Activated CD4-positive, alpha-beta T cell treated with anti-CD3 and anti-CD28 coated beads, Interleukin-2, amount 50 U/mL, for 48 hours (primary cell): ENCODE measurements at places on chromosomes 7 and 10.

DNA sequence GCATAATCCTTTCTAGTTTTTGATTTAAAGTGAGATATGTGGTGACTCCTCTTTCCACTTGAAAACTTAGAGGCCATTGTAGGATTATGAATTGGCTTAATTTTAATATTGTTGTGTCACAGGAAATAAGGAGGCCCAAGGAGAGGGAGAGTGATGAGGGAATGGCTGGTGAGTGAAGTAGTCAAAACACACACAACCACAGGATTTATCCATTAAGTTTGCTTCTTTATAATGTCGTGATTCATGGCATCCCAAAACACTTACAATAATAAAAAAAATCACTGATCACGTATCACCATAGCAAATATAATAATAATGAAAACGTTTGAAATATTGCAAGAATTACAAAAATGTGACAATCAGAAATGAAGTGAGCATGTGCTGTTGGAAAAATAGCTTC, 1215.5 kb upstream of the LRRTM3 start:
- no peak for DNase-seq

DNA sequence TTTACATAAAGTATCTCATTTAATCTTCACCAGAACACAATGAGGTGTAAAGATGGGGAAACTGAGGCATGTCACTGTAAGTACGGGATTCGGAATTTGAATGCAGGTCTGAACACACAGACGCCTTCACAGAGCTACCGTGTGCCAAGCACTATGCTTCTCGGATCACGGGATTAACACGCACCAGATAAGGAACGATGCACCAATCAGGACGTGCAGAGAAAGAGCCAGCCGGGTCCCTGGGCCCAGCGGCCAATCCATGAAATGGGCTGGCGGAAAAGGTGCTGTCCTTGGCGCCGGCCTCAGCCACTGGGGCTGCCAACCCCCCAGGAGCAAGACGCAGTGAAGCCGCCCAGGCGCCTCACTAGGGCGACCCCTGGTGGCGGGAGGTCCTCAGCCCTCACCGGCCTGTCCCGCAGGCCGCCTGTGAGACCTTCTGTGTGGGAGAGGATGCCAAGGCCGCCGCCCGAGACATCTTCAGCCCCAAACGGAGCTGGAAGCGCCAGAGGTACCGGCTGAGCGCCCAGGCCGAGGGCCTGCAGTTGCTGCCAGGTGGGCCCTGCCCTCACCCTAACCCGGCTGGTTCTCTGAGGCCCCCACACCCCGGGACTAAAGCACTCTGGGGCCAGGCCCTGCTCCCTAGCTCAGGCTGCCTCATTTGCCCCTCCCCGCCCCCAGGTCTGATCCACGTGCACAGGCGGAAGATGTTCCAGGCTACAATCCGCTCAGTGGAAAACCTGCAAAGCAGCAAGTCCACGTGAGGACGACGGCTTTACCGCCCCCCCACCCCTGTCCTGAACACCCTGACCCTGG, 15.6 kb downstream of the ATG9B start:
- DNase-seq: peak; percentile 86

DNA sequence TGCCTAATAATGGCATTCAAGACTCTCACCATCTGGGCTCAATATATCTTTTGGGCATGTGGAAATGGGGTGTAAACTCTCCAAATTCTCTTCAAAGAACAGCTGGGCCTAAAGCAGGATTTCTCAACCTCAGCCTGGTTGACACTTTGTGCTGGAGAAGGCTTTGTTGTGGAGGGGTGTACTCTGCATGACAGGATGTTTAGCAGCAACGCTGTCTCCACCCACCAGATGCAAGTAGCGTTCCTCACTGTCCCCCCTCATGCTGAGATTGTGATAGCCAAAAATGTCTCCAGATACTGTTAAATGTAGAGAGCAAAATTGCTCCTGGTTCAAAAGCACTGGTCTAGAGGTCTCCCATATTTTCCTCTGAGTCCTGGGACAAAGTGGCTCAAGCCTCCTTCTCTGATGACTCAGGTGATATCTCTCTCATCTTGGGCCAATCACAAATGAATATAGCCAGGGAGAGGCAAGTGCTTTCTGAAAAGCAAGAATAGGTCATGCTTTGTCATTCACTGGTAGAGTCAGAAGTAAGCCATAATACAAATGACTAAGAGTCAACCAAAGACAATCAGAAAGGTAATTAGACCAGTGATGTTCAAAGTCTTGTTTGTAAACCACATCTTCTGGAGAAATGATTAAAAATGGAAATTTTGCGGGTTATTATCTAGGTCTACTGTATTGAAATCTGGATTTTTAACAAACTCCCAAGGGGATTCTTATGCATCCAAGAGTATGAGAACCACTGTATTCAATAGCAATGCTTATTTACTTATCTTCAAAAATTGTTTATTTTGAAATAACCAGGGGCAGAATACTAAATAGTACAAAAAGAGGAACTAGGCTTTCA, 330.8 kb downstream of the PTEN start:
- DNase-seq: peak; percentile 8

GRCh38 chr7:94580601-94581000, 71.0 kb downstream of the CASD1 start:
- no peak for DNase-seq

DNA sequence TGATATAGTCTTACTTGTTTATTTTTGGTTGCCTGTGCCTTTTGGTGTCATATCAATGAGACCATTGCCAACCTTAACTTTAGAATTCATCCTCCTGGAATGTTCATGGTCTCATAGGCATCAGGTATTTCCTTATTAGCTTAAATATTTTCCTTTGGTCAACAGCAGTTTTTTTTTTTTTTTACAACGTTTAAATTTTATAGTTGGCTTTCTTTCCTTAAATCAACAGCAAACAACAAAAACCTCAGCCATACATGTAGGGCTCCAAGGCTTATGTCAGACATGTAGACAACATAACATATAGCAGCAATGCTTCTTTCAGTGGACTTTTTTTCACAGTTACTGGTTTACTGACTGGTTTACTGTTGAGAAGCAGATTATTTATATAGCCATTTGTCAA, 22.7 kb downstream of the ENTPD7 start:
- no peak for DNase-seq

- no peak for DNase-seq
Measured at GRCh38 chr7:25861601-25862260, 290.3 kb upstream of the NFE2L3 start.

GRCh38 chr7:29281782-29282541, 87.4 kb downstream of the CHN2 start:
- no peak for DNase-seq

- no peak for DNase-seq
Measured at GRCh38 chr7:29126804-29127203, 19.5 kb downstream of the CPVL start.

- no peak for DNase-seq
Measured at GRCh38 chr7:79590391-79590790, 136.9 kb upstream of the MAGI2 start.

DNA sequence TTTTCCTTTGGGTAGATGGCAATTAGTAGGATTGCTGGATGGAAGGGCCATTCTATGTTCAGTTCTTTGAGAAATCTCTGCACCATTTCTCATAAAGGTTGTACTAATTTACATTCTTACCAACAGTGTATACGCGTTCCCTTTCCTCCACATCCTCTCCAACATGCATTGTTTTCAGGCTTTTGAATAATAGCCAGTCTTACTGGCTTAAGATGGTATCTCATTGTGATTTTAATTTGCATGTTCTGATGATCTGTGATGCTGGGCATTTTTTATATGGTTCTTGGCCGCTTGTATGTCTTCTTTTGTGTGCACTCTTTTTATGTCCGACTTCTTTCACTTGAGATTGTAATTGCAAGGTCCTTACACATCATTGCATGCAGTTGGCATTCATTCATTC, 11.7 kb downstream of the CLIP2 start:
- no peak for DNase-seq

DNA sequence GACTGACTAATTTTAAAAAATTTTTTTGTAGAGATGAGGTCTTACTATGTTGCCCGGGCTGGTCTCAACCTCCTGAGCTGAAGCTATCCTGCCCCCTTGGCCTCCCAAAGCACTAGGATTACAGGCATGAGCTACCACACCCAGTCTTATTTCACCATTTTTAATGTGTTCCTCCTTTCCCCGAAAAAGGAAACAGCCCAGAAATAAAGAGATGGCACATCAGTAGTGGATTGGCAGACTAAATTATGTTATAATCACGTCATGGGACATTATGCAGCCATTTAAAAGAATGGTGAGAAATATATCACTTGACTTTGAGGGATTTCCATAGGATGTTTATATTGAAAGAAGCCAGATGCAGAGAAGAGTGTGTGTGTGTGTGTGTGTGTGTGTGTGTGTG, 40.5 kb downstream of the CAPZA2 start:
- no peak for DNase-seq

- peak; percentile 53 for DNase-seq
Measured at GRCh38 chr7:1533547-1534329, 3.2 kb downstream of the MAFK start.

GRCh38 chr7:47635091-47636080, 53.5 kb upstream of the TNS3 start:
- DNase-seq: no peak

- DNase-seq: no peak
Measured at GRCh38 chr7:40015790-40016296, 65.8 kb downstream of the CDK13 start.

DNA sequence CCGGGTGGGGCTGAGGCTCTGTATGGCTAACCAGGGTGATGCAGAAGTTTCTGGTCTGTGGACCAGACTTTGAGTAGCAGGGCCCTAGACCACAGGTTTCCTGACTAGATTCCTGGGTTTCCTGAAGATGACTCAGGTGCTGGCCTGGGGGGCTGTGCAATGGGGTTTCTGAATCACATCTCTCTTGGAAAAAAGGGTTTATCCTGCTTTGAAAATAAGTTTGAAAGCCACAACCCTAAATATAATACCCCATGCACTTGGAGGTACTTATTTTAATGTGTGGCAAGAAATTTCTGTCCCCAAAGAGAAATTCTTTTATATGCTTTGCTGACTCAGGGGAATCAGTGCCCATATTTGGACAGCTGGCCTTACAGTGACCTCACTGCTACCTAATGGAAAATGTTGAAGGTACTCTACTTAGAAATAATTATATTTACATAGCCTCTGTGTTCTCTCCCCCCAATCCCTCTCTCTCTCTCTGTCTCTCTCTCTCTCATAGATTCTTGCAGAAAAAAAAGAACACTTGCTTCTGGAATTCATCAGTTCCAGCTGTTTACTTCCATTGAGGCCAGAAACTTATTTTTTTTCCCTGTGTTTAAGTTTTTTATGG, 184.4 kb upstream of the LYZL2 start:
- DNase-seq: no peak

DNA sequence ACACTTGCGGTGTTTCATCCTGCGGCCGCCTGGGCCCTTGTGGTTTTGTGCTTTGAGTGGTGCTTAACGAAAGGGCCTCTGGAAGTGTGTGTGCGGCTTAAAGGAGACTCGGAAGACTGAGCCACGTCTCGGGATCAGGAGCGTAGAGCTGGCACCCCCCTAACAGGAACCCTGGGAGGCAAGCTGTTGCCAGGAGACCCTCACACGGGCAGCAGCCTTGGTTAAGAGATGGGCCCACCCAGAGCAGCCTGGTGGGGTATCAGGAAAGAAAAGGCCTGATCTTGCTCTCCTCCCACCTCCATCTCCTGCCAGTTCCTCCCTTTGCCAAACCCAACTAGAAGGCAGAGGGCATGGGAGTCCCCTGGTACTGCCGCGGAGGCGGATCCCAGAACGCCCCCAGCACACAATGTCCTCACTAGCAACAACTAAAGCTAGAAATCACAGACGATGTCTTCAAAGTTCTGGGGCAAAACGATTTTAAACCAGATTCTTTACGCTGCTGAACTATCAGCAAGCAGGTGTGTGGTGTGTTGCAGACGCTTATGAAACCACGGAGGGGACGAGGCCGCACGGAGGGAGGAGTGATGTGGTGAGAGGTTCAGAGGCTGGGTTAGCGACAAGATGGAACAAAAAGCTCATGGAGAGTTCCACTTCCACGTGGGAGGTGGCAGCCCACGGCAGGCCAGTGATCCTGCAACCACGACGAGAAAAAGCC, 67.0 kb upstream of the INPP5A start:
- DNase-seq: peak; percentile 44

GRCh38 chr7:55469271-55469681, 103.0 kb downstream of the VOPP1 start:
- no peak for DNase-seq

DNA sequence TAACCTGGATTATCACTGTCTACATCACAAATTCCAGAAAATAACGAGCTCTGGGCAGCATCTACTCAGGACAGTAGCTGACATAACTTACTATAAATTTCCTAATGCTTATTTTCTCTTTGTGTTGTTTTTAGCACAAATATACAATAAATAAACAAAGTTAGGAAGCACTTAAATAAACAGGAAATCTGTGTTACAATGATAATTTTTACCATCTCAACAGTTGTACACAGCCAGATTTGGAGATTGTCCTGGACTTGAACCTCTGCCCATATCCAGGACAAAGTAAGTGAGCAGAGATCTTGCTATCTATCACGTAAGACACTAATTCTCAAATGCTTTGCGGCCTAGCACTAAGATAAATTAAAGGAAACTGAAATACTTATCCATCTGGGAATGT, 48.7 kb downstream of the TSPAN12 start:
- DNase-seq: no peak

DNA sequence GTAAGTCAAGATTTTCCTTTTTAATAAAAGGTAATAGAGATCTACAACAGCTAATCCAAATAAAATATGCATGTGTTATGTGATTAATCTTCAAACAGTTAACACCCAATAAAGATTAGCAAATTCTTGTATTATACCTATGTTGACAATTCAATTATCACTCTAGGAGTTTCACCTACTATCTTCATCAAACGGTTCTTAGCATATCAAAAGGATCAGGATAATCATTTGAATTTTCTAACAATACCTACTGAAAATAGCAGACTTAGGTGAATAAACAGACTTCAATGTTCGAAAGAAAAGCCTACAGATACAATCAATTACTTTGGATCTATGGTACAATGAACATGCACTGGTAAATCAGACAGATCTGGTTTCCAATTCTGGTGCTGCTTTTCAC, 268.3 kb downstream of the CACNA2D1 start:
- no peak for DNase-seq

DNA sequence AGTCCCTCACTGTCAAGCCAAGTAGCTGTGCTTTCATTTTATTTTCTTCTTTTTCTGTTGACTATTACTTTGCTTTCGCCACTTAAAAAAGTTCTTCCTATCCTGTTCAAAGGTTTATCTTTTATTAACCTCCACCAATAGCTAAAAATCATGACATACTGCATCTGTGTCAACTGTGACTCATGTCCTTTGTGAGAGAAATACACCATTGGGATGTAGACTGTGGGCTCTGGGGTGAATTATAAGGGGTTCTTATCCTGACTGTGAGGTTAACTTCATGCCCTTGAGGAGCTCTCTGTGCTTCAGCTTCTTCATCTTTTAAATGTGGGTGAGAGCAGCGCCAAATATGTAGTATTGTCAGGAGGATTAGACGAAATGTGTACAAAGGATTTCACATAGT, 71.9 kb upstream of the ANKRD30A start:
- no peak for DNase-seq

GRCh38 chr10:102450374-102451104, 804 bp downstream of the C10orf95 start:
- DNase-seq: peak; percentile 80
